ENCODE measurements at places on chromosomes 7 and 10. TPM values are rescaled to one million over a fixed set of nuclear protein-coding genes. Genes with fewer than 3 reads are reported as not detected.

Gene STAM
- polyA plus RNA-seq = 43.9 TPM

Gene CDH23
- 3.1 TPM for polyA plus RNA-seq

GRCh38 chr7:114468844-114469243, 54.2 kb downstream of the FOXP2 start:
- no peak for DNase-seq

DNA sequence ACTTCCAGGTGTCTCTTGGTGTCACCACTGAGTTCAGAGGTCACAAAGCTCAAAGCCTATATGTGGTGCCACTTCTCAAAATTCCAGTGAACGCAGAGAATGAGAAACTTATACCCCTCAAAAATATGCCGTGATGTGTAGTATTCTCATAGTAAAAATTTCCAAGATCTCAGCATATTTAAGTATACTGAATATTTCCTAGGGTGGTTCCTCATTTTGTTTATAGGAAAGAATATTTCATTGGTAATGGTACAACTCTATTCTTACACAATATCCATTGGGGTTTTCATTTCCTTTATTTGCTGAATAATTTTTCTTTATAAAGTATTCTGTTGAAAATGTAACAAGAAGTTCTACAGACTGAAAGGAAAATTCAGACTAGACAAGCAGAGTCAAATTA, 58.9 kb upstream of the ADO start:
- DNase-seq = no peak

DNA sequence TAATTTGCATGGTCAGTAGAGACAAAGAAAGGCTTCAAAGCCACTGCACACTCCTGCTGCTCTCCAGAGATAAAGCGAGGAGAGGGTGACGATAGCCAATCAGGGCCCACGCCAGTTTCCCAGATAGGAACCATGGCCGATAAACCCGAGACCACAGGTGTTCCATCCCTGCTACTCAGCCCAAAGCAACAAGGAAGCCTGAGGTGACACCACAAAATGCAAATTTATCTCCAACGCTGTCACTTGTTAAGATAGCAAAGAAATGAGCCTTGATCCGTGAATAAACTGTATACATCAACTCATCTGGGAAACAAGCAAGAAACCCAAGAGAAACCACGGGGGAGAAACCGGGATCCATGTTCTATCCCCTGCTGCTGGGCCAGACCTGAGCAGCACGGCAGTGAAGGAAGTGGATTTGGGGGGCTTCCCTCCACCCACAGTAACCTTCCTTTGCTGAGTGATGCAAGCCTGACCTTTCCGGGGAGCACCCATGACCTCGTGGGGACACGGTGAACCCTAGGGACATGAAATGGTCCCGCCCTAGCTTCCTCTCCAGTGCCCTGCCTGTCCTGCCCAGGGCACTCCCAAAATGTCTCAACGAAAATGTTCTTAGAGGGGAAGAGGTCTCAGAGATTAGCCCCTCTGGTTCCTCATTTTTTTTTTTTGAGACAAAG, 164.6 kb downstream of the PTPRN2 start:
- no peak for DNase-seq

DNA sequence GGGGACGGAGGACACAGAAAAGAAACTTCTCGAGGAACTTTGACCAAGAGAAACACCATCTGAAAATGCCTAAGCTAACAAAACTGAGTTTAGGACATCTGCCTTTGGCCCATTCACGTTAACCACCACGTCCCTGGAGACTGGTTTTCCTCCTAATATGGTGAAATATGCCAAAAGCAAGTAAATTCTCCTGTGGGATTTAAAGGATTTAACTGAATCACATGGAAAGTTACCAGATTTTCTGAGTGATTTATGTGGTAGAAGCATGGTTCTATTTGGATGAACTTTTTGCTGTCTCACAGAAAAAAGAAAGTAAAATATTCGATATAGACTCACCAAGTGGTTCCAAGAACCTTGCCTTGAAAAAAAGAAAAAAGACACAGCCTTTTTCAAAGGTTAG, 30.4 kb upstream of the BMPER start:
- DNase-seq = no peak

GRCh38 chr10:20257422-20257821, 441.2 kb downstream of the PLXDC2 start:
- DNase-seq = no peak

GRCh38 chr10:122462533-122463465, 1.4 kb downstream of the HTRA1 start:
- no peak for DNase-seq

DNA sequence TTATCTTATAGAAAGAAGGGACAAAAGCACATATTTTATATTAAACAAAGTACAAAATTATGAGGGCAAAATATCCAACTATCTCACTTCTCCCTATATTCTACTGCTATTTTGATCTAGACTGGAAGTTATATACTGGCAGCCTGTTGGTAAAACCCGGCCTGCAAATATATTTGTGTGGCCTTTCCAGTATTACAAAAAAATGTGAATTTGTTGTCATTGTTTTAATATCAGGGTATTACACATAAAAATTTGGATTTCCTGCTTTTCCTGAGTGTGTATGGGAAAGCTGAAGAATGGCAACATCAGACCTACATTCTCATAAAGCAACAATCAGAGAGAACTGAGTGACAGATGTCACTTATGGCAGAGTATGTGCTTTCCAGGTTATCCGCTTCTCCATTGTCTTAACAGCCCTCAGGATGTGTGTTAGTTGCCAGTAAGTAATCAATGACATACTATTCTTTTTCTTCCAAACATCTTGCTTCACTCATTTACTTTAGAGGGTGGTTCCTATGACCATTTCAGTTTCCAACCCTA, 7.3 kb downstream of the SYPL1 start:
- DNase-seq = no peak

- no peak for DNase-seq
Measured at GRCh38 chr7:104955276-104955675, 58.7 kb upstream of the KMT2E start.

Measured in right lung (tissue), 10 donors.